Activated CD8-positive, alpha-beta memory T cell treated with anti-CD3 and anti-CD28 coated beads for 1 hour (primary cell): ENCODE measurements at places on chromosomes 7 and 10.

DNA sequence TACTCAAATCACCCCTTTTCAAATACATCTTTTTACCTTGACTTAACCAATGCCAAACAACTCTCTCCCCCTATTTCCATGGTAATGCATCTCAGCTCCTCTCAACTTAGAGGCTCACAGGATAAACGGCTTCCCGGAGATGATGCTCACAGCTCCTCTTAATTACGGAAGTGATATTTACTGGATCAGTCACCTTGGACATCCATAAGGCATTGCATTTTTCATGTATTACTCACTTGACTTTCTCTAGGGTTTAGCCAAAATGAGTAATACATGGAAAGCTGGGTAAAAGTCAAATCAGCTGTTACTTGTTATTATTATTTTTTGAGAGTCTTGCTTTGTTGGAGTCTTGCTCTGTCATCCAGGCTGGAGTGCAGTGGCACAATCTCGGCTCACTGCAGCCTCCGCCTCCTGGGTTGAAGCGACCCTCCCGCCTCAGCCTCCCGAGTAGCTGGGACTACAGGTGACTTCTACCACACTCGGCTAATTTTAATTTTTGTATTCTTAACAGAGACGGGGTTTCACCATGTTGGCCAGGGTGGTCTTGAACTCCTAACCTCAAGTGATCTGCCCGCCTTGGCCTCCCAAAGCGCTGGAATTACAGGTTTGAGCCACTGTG, 73.3 kb upstream of the RHEB start:
- DNase-seq: no peak

- no peak for DNase-seq
Observed at GRCh38 chr10:110151971-110152370, 55.4 kb upstream of the MXI1 start.

DNA sequence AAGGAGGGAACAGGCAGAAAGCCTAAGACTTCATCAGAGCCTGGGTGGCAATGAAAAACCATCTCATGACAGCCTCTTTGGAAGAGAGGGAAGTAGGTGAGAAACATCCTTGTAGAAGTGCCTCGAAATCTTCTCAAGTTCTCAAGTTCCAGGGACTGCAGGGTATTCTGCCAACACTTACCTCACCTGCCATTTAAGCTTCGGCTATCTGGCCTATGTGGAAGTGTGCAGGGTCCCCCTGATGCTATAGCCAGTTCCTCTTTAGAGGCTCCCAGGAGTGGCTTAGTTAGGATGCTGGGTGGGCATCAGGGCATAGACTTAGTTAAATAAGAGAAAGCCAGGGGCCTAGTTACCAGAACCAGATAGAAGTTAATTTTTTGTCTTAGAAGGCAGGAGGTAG, 27.0 kb downstream of the ABCC2 start:
- DNase-seq: no peak

GRCh38 chr7:37000511-37000910, 276.2 kb upstream of the AOAH start:
- DNase-seq: no peak

GRCh38 chr7:149859876-149860275, 13.9 kb upstream of the ATP6V0E2 start:
- no peak for DNase-seq

DNA sequence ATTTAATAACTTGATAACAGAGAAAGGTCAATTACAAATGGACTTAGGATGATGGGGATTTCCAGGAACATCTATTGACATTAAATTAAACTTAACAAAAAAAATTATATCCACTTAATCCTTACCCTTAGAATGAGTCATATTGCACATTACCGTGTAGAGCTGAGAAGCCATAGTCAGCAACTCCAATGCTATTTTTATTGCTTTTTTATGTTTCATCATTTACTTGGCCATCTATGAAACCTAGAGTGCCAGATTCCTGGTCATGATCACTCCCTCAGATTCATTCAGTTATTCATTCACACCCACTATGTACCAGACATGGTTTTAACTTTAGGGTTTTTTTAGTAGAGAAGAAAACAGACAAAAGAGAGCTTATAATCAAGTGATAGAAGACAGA, 1180.4 kb downstream of the CNTNAP2 start:
- DNase-seq: no peak

DNA sequence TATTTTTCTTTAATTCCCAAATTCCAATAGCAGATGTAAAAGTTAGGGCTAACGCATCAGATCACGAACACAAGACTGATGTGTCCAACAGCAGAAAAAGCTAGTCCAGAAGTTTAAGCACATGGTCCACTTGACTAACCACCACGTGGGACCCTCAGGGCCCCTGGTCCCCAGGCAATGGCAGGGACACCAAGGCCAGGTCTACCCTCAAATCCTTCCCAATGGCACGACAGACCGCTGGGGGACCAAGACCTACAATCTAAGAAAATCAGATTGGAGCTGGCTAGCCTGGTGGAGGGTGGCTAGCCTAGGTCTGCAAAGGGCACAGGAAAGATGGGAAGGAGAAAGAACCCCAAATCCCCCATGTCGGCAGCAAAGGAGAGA, 1.5 kb downstream of the GIGYF1 start:
- no peak for DNase-seq

DNA sequence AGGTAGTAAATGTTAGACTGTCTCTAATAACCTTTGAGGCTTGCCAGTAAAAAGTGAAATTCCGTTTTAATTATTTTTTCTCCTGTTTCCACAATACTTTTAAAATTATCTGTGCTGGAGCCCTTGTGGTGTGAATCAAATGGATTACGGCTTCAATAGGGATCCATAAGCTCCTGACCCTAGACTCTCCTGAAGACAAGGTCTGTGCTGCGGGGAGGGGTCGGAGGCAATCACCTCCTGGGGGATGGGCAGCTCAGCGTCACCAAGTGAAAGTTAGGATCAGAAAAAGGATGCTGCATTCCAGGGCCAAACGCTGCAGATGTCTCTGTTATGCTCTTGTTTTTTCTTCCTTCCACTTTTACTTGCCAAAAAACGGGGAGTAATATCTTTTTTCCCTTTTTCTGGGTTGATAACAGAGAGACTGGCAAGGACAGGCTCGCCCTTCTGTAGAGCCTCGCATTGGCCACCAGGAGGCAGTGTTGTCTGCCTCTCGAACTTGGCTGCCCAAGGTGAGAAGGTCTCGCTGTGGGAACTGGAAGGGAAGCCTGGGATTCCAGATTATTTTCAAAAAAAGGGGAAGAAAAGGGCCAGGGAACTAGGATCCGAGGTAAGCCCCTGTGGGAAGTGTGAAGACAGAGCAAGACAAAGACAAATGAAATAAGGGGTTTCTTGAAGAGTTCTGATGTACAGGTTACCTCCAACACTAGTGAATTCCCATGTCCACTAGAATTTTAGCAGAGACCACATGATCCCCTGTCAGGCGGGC, 621.9 kb downstream of the ACTR3B start:
- no peak for DNase-seq

GRCh38 chr10:90167174-90168064, 466.0 kb downstream of the KIF20B start:
- DNase-seq: no peak

DNA sequence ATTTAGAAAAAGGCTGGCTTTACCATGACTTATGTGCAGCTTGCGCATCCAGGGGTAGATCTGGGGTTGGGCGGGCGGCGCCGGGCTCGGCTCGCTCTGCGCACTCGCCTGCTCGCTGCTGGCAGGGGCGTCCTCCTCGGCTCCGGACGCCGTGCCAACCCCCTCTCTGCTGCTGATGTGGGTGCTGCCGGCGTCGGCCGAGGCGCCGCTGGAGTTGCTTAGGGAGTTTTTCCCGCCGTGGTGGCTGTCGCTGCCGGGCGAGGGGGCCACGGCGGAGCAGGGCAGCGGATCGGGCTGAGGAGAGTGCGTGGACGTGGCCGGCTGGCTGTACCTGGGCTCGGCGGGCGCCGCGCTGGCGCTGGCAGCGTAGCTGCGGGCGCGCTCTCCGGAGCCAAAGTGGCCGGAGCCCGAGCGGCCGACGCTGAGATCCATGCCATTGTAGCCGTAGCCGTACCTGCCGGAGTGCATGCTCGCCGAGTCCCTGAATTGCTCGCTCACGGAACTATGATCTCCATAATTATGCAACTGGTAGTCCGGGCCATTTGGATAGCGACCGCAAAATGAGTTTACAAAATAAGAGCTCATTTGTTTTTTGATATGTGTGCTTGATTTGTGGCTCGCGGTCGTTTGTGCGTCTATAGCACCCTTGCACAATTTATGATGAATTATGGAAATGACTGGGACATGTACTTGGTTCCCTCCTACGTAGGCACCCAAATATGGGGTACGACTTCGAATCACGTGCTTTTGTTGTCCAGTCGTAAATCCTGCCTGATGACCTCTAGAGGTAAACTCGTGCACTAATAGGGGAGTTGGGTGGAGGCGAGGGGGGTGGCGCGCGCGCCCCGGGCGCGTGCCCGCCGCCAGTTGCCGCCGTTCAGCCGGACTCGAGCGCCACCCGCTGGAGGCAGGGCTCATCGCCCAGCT, at the start of gene HOXA5:
HOXA5 (minus strand) TSS at position 659 of the 927 bp plus-strand sequence; CDS start at position 585, 74 bp downstream.
- no peak for DNase-seq

DNA sequence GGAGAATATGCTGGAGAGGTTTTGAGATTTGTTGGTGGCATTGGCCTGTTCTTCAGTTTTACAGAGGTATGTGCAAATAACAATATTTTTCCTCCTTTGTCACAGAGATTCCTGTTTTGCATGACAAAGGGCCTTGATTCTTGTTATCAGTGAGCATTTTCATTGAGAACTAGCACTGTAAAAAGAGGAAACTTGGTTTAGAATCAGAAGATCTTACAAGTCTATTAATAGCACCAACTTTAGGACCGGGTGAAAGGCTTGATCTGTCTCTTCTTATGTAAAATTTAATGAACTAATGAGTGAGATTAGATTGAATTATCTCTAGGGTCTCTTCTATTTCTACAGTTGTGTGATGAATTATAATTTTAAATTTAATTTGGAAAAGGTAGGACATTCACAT, 25.5 kb downstream of the TSPAN13 start:
- no peak for DNase-seq

DNA sequence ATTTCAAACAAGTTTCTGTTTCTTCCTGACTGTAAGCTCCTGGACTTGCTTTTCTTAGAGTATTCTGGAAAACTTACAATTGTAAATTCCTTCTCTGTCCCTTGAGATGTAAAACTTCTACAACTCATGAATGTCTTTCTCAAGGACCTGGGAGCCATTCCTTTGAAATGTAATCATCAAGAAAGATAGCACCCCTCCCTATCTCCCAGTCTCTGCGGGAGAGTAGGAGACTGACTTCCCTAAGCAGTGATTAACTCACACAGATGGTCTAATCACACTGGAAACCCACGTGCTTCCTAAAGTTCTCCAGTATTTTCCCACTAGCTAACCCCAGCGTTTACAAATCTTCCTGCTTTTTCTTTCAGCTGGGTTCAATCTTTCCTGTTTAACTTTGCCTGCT, 549.4 kb downstream of the SORCS1 start:
- no peak for DNase-seq

- DNase-seq: no peak
Observed at GRCh38 chr7:9557853-9558252, 1124.4 kb downstream of the NXPH1 start.

DNA sequence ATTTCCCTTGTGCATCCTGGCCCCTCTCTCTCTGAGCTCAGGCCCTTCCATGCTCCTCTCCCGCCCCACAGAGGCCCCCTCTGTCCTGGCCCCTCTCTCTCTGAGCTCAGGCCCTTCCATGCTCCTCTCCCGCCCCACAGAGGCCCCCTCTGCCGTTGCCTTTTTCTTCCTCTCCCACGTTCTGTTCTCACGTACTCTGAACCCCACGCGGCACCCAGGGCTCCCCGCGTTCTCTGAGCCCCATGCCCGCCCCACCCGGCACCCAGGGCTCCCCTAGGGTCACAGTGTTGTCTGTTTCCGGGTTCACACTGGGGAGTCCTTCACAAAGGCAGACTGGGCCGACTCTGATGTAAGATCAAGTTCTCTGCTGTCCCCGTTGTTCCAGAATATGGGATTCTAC, 336.8 kb downstream of the DNAJB6 start:
- DNase-seq: no peak

- DNase-seq: no peak
Observed at GRCh38 chr7:69803699-69804516, 205.6 kb downstream of the AUTS2 start.

- DNase-seq: peak; percentile 62
Observed at GRCh38 chr7:55593515-55594318, 21.4 kb upstream of the VOPP1 start.

DNA sequence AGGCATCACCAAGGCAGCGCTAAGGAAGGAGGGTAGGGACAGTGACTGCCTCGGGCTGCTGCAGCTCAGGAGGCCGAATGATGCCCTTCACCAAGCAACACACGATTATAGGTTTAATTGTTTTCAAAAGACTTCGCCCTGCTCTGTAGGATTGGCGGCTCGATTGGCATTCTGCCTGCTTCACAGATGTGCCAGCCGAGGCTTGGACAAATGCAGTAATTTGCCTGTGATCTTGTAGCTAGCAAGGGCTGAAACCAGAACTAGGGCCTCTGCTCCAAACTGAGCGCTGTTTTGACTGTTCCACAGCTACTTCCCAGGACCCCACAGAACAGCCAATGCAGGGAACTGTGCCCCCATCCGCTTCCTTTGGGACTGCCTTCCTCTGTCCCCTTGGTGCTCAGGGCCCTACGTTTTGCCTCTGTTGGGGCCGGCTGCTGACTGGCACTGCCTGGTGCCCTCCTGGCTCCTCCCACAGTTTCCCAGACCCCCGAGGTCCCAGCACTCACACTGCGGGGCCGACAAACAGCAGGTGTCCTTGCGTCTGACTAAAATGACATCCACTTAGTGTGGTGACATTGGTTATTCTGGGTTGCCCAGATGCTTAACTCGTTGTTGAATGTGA, 62.6 kb upstream of the EN2 start:
- no peak for DNase-seq

- DNase-seq: no peak
Observed at GRCh38 chr10:110153396-110153795, 54.0 kb upstream of the MXI1 start.
